Hematopoietic multipotent progenitor cell treated with erythropoietin and hydrocortisone succinate and interleukin-3 and kit ligand, for 6 days (in vitro differentiated cells): ENCODE measurements at places on chromosomes 2 and 18.

- peak; percentile 40 for DNase-seq
These were observed 127.4 kb downstream of the ARHGEF4 start for GRCh38 chr2:130963849-130964793.

DNA sequence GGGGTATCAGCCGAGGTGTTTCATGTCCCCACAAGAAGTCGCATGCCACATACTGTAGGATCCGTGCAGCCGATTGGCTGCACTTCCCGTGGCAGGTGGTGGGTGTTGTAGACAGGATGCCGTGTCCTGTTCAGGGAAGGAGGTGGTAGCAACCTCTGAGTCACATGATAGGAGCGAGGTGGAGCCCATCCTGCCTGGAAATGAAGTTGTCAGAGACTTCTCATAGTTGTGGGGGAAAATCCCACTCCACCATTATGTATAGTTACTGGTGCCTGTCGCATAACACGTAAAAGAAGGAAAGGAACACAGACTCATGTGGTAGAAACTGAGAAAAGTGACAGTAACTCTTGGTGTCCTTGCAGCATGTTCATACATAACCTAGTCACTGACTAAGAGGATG is 91.4 kb upstream of the IL1R2 start:
- DNase-seq: no peak

DNA sequence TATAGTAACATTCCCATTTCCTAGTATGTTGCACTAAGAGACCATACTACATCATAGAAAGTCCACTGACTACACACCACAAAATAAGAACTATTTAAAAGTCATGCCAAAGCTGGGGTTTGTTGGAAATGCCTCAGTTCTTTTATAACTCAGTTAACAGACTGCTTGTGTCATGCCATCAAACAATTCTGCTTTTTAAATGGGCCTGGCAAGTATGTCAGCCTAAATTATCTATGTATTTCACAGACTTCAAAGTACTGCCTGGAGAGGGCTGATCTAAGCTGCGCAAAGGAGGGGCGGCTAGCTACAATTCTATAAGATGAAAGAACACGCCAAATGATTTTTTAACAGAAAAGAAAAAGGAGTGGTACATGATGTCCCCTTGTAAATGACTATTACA is 49.6 kb downstream of the FARSB start:
- DNase-seq: peak; percentile 12

DNA sequence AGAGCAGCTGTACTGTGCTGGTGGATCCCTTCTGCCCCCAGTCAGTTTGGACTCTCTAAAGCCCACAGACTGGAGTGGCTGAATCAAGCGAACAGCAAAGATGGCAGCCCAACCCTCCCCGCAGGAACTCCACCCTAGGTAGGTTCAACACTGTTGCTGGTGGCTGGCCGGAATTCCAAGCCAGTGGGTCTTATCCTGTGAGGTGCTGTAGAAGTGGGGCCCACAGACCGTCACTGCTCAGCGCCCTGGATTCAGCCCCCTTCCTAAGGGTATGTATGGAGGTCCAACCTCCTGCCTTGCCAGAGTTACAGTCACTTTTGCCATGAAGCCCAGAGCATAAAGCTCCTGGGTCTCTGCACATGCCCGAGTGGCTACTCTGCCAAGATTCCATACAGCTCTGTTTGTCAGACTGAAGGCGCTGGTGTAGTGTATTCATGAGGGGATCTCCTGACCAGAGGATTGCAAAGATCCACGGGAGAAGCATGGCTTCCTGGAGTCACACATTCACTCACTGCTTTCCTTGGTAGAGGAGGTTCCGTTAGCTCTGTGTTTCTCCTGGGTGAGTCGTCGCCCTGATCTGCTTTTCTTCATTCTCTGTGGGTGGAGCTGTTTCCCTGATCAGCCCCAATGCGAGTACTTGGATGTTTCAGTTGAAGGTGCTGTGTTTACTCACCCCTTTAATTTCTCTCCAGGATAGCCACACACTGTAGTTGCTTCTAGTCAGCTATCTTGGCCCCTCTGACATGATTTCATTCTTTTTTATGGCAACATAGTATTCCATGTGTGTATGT is 293.6 kb upstream of the THUMPD2 start:
- DNase-seq: no peak

DNA sequence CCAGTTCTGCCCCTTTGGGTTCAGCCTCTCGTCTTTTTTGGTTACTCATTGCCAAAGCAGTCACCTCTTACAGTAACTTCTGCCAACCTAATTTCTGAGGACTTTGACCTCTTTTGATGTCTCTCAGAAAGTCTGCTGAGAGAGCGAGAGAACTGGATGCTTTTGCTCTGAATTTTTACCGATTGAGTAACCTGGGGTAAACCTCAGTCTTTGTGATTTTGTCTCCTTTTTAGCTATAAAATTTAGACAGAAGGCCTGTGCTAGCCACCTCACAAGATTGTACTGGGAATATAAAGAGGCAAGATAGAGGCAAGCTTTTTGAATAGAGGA is 34.8 kb upstream of the IL1R1 start:
- DNase-seq: no peak

- DNase-seq: no peak
These were observed 76.8 kb upstream of the PELI1 start for GRCh38 chr2:64220894-64221617.

- no peak for DNase-seq
These were observed 238.2 kb downstream of the MREG start for GRCh38 chr2:215775106-215775505.

DNA sequence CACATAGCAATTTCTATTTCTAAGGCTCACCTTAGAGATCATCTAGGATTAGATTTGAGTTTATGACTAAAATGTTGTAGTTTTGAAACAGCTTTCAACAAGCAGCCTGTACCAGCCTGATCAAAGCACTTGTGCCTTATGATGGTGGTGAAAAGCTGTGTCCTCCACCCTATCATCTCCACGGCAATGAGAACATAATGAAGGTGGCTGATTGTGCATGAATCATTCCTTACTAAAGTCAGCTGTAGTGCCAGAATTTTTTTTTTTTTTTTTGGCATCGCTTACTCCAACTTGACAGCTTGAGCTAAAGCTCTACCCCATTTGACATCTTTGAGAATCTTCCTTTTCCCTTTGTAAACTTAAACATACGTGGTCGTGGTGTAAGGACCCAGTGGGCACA is 86.0 kb downstream of the DCC start:
- no peak for DNase-seq

GRCh38 chr2:159562248-159562647 is 54.1 kb downstream of the BAZ2B start:
- peak; percentile 12 for DNase-seq

DNA sequence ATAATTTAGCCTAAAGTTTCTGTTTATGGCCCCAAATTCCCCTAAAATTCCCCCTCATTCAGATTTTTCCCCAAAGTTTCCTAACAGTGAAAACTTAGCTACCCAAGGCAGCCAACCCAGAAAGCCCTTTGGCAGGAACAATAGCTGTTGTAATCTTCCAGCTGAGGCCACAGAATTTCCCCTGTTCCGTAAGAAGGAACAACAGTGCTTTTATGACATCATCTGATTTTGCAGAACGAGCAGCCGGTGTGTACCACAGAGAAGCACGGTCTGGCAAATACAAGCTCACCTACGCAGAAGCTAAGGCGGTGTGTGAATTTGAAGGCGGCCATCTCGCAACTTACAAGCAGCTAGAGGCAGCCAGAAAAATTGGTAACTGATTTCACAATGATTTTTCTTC is 6.3 kb downstream of the TNFAIP6 start:
- peak; percentile 33 for DNase-seq

DNA sequence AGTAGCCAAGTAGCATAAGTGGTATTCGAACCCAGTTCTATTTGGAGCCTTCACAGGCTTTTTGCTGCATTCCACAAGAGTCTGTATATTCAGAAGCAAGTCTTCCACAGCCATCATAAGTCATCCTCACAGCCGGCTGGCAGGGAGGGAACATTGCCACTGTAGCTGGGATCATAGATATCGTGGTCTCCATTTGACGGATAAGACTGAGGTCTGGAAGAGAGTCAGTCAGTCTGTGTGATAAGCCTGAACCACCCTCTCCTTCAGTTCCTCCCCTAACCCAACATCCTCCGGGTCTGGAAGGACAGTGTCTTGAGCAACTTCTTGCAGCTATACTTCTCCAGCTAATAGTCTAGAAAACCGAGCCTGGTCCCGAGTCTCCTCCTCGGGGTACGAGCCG is 17.0 kb upstream of the C1QL2 start:
- peak; percentile 83 for DNase-seq

DNA sequence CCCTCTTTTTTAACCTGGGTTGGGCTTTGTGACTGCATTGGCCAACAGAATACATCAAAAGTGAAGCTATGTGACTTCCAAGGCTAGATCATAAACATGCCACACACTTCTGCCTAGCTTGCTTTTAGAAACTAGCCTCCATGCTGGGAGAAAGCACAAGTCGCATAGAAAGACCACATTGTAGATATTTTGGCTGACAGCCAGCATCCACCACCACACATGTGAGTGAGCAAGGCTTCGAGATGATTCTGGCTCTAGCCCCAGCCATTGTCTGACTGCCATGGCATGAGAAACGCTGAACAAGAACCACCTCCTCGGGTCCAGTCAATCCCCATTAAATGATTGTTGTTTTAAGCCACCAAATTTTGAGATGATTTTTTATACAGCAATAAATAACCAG is 66.8 kb upstream of the STPG4 start:
- DNase-seq: peak; percentile 65

DNA sequence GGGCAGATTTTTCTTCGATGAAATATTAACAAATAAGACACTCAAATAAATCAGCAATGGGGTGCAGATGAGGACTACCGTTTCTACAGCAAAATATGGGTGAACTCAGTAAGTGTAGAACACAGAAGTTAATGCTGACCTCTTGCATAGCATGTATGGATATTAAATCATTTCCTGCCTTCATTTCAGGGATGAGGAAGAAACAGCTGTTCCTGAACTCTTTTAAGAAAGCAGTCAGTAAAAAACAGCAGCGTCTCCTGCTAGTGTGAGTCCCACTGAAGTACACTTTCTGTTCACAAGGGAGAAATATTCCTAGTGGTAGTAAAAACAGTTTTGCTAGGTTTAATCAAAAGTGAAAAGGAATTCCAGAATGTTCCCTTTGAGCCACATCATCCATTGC is 379.0 kb downstream of the ZEB2 start:
- DNase-seq: no peak

DNA sequence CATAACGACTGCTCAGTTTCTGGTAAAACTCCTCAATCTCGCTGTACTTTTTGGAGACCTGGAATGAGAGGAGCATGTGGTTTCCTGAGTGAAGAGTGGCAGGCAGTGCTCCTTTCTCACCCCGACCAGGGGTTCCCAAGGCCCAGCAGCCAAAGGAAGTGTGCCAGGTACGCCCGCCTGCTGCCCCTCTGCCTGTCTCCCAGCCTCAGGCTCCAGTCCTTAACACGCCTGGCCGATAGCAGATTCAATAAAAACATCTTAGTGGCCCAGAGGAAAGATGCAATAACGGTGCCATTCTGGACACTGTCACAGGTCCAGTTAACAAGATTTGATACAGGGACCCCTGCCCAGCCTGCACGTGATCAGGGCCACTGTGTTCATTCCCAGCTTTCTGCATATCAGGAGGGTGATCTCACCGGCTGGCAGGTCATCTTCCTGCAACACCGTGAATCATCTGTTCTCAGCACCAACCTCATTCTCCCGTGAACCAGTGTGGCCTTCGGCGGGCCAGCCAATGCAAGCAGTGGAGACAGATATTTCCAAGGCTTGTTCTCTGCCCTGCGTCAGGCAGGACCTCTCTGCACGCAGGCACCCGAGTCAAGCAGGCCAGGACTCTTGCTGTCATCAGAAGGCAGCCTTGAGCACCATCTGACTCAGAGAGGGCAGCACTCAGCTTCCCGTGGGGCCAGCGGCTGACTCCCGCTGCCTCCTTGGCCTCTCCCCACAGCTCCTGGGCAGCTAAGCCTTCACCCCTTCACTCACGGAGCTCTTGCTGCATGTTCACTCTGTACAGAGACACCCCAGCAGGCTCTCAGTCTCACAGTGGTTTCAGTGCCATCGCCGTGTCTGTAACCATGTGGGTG is 9.5 kb downstream of the HS1BP3 start:
- no peak for DNase-seq

DNA sequence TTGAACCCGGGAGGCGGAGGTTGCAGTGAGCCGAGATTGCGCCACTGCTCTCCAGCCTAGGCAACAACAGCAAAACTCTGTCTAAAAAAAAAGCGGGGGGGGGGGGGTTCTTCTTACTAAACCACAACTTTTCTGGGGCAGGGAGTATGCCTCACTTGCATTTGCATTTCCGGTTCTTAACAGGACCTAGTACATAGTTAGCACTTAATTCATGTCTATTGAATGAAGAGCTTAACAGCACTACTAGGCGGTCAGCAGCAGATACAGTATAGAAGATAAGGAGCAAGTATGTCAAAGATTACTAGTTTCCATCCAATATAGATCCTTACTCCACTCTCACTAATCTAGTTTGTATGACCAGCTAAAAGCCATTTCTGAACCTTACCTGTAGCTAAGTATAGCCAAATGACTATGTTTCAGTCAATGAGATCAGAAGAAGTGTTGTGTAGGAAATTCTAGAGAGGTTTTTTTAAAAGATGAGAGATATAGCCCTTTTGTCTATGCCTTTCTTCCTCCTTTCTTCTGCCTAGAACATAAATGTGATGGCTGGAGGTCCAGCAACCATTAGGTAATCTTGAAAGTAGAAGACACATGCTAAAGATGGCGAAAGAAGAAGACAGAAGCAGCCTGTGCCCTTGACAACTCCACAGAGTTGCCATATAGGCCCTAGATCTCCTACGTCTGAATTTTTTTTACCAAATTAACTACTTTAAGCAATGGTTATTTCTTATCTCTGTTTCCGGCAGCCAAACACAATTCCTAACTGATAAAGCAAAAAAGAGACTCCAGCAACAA is 11.3 kb downstream of the HYCC2 start:
- DNase-seq: peak; percentile 67

DNA sequence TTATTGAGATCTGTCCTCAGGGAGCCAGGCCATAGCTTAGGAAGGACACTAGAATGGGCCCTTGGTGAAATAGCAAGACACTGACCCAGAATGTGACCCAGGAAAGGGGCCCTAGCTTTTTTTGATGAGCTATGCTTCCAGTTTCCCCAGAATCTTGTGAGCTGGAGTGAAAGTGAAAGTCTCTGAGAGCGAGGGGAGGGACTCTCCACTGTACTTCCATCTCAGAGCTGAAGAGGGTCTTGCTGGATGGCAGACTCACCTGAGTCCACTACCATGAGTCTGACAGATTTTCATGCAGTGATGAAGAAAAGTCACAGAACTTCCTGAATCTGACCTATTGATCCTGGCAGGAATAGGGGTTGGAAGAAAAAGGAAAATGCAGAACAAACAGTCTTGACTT is 3.1 kb downstream of the ARHGAP25 start:
- peak; percentile 49 for DNase-seq

GRCh38 chr2:157283468-157283867 is 26.0 kb downstream of the GALNT5 start:
- DNase-seq: no peak

- no peak for DNase-seq
These were observed 5.1 kb downstream of the CNNM3 start for GRCh38 chr2:96821113-96821675.

- no peak for DNase-seq
These were observed 164.2 kb downstream of the FIGN start for GRCh38 chr2:163571423-163572102.

- peak; percentile 42 for DNase-seq
These were observed 6.1 kb upstream of the DAW1 start for GRCh38 chr2:227865291-227865690.

GRCh38 chr18:43484710-43485109 is 207.4 kb upstream of the SYT4 start:
- DNase-seq: no peak

- DNase-seq: no peak
These were observed 101.5 kb downstream of the MAP2 start for GRCh38 chr2:209525331-209525730.

GRCh38 chr2:131014141-131014540 is 79.1 kb downstream of the FAM168B start:
- DNase-seq: no peak

GRCh38 chr2:175599966-175600831 is 401.9 kb downstream of the LNPK start:
- DNase-seq: no peak
